Spinal cord (tissue), 10 donors: ENCODE measurements at places on chromosomes 13 and 19.

DNA sequence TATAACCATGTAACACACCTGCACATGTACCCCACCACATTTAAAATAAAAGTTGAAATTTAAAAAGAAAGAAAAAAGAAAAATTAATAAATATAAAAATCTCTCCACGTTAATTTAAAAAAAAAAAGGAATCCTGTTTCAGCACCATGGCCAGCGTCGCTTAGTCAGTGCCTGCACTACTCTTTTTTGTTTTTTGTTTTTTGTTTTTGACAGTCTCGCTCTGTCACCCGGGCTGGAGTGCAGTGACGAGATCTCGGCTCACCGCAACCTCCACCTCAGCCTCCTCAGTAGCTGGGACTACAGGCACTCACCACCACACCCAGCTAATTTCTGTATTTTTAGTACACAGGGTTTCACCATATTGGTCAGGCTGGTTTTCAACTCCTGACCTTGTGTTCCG lies 835.9 kb downstream of the UQCRFS1 start:
- no peaks in the 10 kb centered on the region for H3K4me1 ChIP-seq
- no peaks in the 10 kb centered on the region for H3K27me3 ChIP-seq
- no peak for DNase-seq
- H3K4me3 ChIP-seq: no peak overlapping the region
- no peak overlapping the region for H3K27ac ChIP-seq

GRCh38 chr13:65912516-65912915 lies 1317.6 kb downstream of the PCDH9 start:
- no peaks in the 10 kb centered on the region for H3K27me3 ChIP-seq
- H3K27ac ChIP-seq: no peak overlapping the region
- H3K4me3 ChIP-seq: no peak overlapping the region
- H3K36me3 ChIP-seq: no peaks in the 10 kb centered on the region

DNA sequence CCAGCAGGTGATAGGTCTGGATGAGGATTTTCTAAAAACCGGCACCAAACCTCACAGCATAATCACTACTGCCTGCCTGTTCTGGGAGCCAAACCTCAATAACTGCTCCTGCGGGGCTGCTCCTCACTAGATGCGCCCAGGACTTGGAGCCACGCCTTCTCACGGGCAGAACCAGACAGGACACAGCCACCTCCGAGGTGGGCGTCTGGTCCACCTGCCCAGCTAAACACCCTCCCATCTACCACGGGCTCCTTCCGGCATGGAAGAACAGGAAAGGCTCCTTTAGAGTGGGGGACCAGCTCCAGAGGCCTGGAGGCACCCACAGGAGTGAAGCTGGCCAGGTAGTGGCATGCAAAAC lies 73.5 kb downstream of the PEPD start:
- no peak overlapping the region for H3K4me3 ChIP-seq
- H3K36me3 ChIP-seq: peaks cover 20% of the 10 kb centered on the region
- H3K4me1 ChIP-seq: peaks cover 13% of the 10 kb centered on the region
- H3K27me3 ChIP-seq: no peaks in the 10 kb centered on the region
- no peak overlapping the region for H3K27ac ChIP-seq

- H3K36me3 ChIP-seq: peaks cover 81% of the 10 kb centered on the region
- H3K27ac ChIP-seq: peak overlapping the region; percentile 60
- H3K4me3 ChIP-seq: no peak overlapping the region
- H3K27me3 ChIP-seq: no peaks in the 10 kb centered on the region
- peak; percentile 67 for DNase-seq
Measured at GRCh38 chr19:5585461-5586299, 17.9 kb upstream of the TINCR start.

DNA sequence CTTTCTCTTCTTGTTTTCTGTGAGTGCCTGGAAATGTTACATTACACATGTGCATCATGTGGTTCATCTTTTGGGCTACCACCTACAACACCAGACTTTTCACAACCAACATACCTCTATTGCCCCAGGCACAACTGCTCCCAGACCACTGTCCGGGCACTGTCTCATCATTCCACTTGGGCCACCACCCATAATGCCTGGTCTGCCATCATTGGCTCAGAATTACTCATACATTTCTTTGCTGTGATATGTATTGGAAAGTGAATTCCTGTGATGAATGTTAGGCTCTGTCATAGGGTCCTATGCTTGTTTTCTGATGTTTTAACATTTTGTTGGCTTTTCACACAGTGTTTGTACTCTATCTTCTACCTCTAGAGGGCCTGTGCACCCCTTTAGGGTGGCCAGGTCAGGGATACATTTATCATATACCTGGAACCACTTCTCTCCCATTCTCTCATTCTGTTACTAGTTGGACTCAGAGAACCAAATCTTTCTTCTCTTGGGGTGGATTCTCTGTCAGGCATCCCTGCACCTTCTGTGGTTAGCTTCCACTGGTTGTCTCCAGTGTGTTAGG lies 172.8 kb downstream of the NHLRC3 start:
- H3K36me3 ChIP-seq: no peaks in the 10 kb centered on the region
- no peaks in the 10 kb centered on the region for H3K4me1 ChIP-seq
- H3K27ac ChIP-seq: no peak overlapping the region

DNA sequence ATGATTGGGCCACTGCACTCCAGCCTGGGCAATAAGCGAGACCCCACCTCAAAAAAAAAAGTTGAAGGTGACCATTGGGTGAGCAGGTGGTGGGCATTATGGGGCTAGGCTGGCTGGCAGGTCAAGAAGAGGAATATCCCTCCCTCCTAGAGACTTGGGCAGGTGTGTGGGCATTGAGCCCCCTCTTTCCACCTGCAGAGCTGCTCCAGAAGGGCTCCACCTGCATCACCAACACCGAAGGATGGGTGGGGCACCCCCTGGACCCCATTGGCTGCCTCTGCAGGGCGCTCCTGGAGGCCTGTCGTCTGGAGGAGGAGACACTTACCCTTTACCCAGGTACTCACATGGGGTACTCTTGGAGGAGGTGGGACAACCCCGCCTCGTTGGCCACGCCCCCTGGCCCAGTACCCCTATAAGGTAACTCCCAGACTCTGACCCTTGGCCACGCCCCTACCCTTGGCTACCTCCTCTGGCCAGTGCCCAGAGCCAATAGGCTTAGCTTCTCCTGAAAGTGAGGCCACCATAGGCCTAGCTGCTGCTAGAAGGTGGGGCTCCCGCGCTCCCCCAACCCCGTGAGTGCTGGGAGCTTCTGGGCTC lies 21.9 kb downstream of the ZSWIM4 start:
- H3K27me3 ChIP-seq: no peaks in the 10 kb centered on the region
- H3K4me1 ChIP-seq: no peaks in the 10 kb centered on the region
- H3K27ac ChIP-seq: no peak overlapping the region

DNA sequence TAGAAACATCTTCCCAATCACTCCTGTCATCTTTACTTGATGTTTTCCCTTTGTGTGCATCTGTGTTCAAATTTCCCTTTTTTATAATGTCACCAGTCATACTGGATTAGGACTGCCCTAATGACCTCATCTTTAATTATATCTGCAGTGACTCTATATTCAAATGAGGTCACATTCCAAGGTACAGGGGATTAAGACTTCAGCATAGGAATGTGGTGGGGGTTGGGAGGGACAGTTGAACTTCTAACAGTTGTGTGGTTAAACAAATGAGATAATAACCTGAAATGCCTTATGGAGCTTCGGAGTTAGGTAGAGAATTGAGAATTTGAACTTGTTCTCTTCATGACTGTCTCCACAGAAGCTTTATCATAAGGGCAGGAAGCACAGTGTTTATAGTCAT lies 23.0 kb downstream of the PAN3 start:
- H3K27me3 ChIP-seq: no peaks in the 10 kb centered on the region
- no peaks in the 10 kb centered on the region for H3K4me1 ChIP-seq
- no peak overlapping the region for H3K4me3 ChIP-seq
- no peak for DNase-seq
- H3K36me3 ChIP-seq: no peaks in the 10 kb centered on the region

- H3K27ac ChIP-seq: peak overlapping the region; percentile 98
- H3K4me1 ChIP-seq: peaks cover 74% of the 10 kb centered on the region
- peaks cover 59% of the 10 kb centered on the region for H3K36me3 ChIP-seq
- no peaks in the 10 kb centered on the region for H3K27me3 ChIP-seq
Measured at GRCh38 chr19:2237051-2237868, 636 bp downstream of the SF3A2 start.

GRCh38 chr19:1845125-1845515 lies 3.2 kb downstream of the REXO1 start:
- H3K4me3 ChIP-seq: no peak overlapping the region
- H3K27me3 ChIP-seq: no peaks in the 10 kb centered on the region
- H3K27ac ChIP-seq: no peak overlapping the region
- peaks cover 50% of the 10 kb centered on the region for H3K4me1 ChIP-seq
- peaks cover 56% of the 10 kb centered on the region for H3K36me3 ChIP-seq

DNA sequence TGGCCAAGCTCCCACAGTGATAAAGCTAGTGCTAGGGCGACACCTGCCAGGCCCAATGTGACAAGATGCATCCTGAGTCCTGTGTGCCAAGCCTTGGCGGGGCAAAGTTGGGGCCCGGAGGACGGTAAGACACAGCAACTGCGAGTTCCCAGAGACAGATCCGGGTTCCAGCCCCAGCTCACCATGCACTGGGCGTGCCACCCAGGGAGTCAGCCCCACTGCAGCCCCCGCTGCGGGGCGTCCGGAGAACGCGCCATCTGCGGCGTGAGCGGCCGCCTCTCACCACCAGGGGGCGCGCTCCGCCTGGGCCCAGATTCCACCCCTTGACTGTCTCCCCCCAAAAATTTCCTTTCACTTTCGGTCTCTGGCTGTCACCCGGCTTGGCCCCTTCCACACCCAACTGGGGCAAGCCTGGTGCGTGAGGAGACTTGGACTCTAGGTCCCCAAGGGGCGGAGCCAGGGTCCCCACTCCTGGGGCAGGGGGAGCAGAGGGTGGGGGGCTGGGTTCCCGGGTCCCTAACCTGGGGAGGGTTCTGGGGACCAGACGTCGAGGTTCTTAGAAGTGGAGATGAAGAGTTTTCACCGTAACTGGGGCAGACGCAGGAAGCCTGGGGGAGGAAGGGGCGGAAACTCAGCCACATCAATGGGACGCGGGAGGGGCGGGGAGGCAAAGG lies at the start of gene FLT3LG:
TSS of gene FLT3LG (plus strand) at position 348 of the 674 bp plus-strand sequence. CDS start 425 bp downstream, outside the sequence.
- peaks cover 27% of the 10 kb centered on the region for H3K4me1 ChIP-seq
- H3K27me3 ChIP-seq: peaks cover 2% of the 10 kb centered on the region
- no peak for DNase-seq
- H3K4me3 ChIP-seq: peak within 1 kb of the TSS; percentile 72
- H3K36me3 ChIP-seq: peaks cover 10% of the 10 kb centered on the region
- peak within 1 kb of the TSS; percentile 61 for H3K27ac ChIP-seq

DNA sequence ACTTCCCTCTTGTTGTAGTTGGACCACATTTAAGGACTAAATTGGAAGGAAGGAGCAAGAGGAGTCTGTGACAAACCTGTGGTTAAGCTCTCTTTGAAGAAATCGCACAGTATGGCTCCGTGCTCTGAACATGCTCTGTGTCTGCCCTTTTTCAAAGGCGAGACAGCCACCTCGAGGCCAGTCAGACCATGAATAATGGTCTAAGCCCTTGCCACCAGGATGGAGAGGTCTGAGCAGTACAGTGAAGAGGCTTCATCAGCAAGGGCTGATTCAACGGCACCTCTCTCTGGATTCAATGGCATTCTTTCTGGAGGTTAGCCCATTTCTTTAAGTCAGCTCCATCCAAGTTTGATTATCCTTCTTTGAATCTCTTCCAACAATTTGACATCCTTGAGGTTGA lies 30.9 kb downstream of the FAM216B start:
- no peaks in the 10 kb centered on the region for H3K4me1 ChIP-seq
- no peaks in the 10 kb centered on the region for H3K27me3 ChIP-seq

GRCh38 chr19:3210347-3211017 lies 14.0 kb upstream of the CELF5 start:
- H3K27me3 ChIP-seq: no peaks in the 10 kb centered on the region
- no peak overlapping the region for H3K4me3 ChIP-seq
- DNase-seq: no peak

- H3K36me3 ChIP-seq: no peaks in the 10 kb centered on the region
- no peaks in the 10 kb centered on the region for H3K4me1 ChIP-seq
- H3K4me3 ChIP-seq: no peak overlapping the region
- no peak overlapping the region for H3K27ac ChIP-seq
Measured at GRCh38 chr13:70568571-70568970, 460.3 kb upstream of the KLHL1 start.

- H3K4me3 ChIP-seq: no peak overlapping the region
- no peak overlapping the region for H3K27ac ChIP-seq
- peaks cover 88% of the 10 kb centered on the region for H3K36me3 ChIP-seq
- no peaks in the 10 kb centered on the region for H3K27me3 ChIP-seq
Measured at GRCh38 chr19:5125376-5125775, 156.5 kb downstream of the KDM4B start.

GRCh38 chr13:78035500-78035899 lies 116.9 kb upstream of the EDNRB start:
- no peaks in the 10 kb centered on the region for H3K27me3 ChIP-seq
- no peak for DNase-seq
- no peak overlapping the region for H3K4me3 ChIP-seq
- no peaks in the 10 kb centered on the region for H3K36me3 ChIP-seq
